ENCODE measurements at places on chromosomes 12 and 14. TPM values are rescaled to one million over a fixed set of nuclear protein-coding genes. Genes with fewer than 3 reads are reported as not detected.
A peak's percentile ranks its signal among the peaks of the same experiment; 100 is the strongest.

- H3K27me3 ChIP-seq: no peaks in the 10 kb centered on the region
- no peak overlapping the region for H3K4me3 ChIP-seq
- H3K27ac ChIP-seq: no peak overlapping the region
- no peak for DNase-seq
- H3K4me1 ChIP-seq: peaks cover 17% of the 10 kb centered on the region
- no peaks in the 10 kb centered on the region for H3K36me3 ChIP-seq
These were observed 3.5 kb upstream of the BDKRB1 start for GRCh38 chr14:96252323-96252998.

CAPZA3 gene
- total RNA-seq: 5.3 TPM

- H3K36me3 ChIP-seq: no peaks in the 10 kb centered on the region
- DNase-seq: no peak
These were observed 208.2 kb upstream of the FOXN3 start for GRCh38 chr14:89625244-89625713.

DNA sequence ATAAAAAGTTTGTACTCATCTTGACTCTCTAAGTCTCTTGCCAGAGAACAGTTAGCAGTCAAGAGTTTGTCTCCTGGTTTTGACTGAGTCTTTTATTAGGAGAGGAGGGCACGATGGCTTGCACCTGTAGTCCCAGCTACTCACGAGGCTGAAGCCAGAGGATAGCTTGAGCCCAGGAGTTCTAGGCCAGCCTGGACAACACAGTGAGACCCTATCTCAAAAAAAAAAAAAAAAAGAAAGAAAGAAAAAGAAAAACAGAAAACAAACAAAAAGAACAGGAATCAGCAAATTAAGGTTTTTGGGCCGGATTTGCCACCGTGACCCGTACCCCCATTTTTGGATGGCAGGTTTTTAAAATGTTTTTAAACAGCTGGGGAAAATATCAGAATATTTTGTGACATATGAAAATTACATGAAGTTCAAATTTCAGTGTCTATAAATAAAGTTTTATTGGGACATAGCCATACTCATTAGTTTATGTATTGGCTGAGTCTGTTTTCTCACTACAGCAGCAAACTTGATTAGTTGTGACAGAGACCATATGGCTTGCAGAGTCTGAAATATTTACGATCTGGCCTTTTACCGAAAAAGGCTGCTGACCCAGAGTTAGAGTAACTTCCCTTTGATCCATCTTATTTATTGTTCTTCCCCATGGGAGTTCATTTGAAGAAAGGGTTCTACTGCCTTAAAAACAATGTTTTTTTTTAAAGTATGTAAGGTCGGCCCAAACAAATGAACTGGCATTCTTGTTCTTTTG is 31.2 kb downstream of the VEZT start:
- H3K27ac ChIP-seq: no peak overlapping the region
- no peak for DNase-seq
- H3K27me3 ChIP-seq: no peaks in the 10 kb centered on the region
- H3K36me3 ChIP-seq: peaks cover 18% of the 10 kb centered on the region
- H3K4me1 ChIP-seq: peaks cover 21% of the 10 kb centered on the region

DNA sequence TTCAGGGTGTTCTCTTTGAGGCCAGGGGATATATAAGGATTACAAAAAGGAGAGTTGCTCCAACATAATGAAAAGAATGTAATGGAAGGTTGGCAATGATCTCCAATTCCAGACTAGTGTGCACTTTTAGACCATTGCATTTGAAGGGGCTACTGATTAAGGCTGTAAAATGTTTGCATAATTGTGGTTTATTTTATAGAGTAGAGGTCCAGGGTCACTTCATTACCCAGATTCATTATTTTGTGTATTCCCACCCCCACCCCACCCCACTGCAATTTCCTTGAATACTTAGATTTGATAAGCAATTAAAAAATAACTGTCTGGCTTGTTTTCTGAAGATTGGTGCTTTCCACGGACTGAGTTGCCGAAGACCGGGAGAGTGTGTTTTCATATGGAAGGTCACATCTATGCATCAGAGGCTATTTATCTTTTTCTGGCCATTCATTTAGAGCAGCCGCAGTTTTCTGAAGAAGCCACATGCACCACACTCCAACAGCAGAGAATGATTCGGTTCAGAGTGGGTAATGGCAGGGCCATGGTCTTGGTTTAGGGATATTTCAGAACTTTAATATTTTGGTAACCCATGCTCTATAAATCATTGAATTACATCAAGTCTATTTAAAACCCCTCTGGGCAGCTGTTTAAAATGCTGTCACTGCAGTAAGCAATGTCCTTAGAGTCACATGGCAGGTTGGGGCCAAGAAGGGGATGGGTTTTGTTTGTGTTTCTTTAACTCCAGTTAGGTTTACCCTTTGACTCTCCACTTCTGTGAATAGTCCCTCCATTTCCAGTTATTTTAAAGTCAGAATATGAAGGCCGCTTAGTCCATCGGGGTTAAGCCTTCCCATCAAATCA is 94.6 kb downstream of the TMEM30B start:
- no peak overlapping the region for H3K27ac ChIP-seq
- no peak for DNase-seq
- H3K36me3 ChIP-seq: no peaks in the 10 kb centered on the region

- H3K27me3 ChIP-seq: peaks cover 18% of the 10 kb centered on the region
- DNase-seq: no peak
- H3K27ac ChIP-seq: no peak overlapping the region
- no peaks in the 10 kb centered on the region for H3K4me1 ChIP-seq
- no peaks in the 10 kb centered on the region for H3K36me3 ChIP-seq
These were observed 23.5 kb downstream of the FAM222A start for GRCh38 chr12:109737126-109737525.

CCDC38 gene
- total RNA-seq: not detected

KRT81 gene
- total RNA-seq: 346 TPM

DNA sequence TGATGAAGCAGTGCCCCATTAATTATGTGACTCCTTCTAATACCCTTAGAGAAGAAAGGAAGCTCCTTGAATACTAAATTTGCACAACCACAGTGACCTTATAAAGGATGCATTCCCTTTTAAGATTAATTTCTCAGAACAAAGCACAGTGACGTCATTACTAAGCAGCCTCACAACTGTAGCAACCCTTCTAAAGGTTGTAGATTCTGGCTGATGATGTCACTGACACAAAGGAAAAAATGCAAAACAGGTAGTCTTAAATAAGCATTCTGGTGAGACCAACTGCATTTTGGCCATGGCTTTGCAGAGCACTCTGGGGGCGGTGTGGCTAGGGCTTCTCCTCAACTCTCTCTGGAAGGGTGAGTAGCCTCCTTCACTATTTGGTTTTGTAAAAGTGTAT is 38.4 kb upstream of the OR4E1 start:
- no peak overlapping the region for H3K27ac ChIP-seq
- H3K4me3 ChIP-seq: no peak overlapping the region
- no peak for DNase-seq
- H3K4me1 ChIP-seq: no peaks in the 10 kb centered on the region
- no peaks in the 10 kb centered on the region for H3K36me3 ChIP-seq
- no peaks in the 10 kb centered on the region for H3K27me3 ChIP-seq

SLCO1B3 gene
- not detected for total RNA-seq

GRCh38 chr12:43267818-43268217 is 284.2 kb downstream of the ADAMTS20 start:
- peaks cover 12% of the 10 kb centered on the region for H3K4me1 ChIP-seq
- no peak overlapping the region for H3K4me3 ChIP-seq
- H3K27me3 ChIP-seq: no peaks in the 10 kb centered on the region
- no peak overlapping the region for H3K27ac ChIP-seq

- no peak for DNase-seq
- H3K27ac ChIP-seq: peak overlapping the region; percentile 91
- peak overlapping the region; percentile 68 for H3K4me3 ChIP-seq
- H3K36me3 ChIP-seq: peaks cover 12% of the 10 kb centered on the region
- H3K4me1 ChIP-seq: peaks cover 27% of the 10 kb centered on the region
These were observed 604 bp upstream of the MAGOHB start for GRCh38 chr12:10614056-10614370.

- peaks cover 58% of the 10 kb centered on the region for H3K4me1 ChIP-seq
- H3K36me3 ChIP-seq: no peaks in the 10 kb centered on the region
- DNase-seq: peak; percentile 88
- H3K27me3 ChIP-seq: no peaks in the 10 kb centered on the region
- H3K4me3 ChIP-seq: peak overlapping the region; percentile 75
These were observed 717 bp downstream of the ORAI1 start for GRCh38 chr12:121626853-121627640.

DNA sequence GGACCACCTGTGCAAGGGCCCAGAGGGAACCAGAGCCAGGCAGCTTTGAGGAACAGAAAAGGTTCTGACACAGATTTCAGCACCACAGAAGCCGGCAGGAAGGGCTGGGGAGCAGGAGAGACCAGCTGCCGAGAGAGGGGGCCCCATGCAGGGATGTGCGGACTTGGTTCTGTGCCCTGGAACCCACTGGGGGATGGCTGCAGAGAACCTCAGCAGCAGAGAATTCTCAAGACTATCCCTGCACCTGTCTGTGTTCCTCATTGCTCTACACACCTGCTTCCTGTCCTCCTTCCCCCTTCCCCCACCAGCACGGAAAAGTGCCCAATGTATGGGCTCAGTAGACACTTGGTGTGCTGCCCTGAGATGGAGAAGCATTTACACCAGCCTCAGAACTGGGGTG is 3.2 kb downstream of the SERPINA9 start:
- H3K27ac ChIP-seq: no peak overlapping the region
- no peak overlapping the region for H3K4me3 ChIP-seq
- DNase-seq: peak; percentile 43
- no peaks in the 10 kb centered on the region for H3K4me1 ChIP-seq

TROAP gene
- total RNA-seq: 4.0 TPM

GRCh38 chr12:123149501-123150274 is 1.2 kb downstream of the PITPNM2 start:
- H3K4me3 ChIP-seq: peak overlapping the region; percentile 79
- peaks cover 29% of the 10 kb centered on the region for H3K4me1 ChIP-seq
- H3K36me3 ChIP-seq: no peaks in the 10 kb centered on the region
- peak; percentile 79 for DNase-seq
- peak overlapping the region; percentile 67 for H3K27ac ChIP-seq

CSRP2 gene
- total RNA-seq: 18.1 TPM

ZDHHC22 gene
- total RNA-seq: not detected

RHOJ gene
- total RNA-seq: 1.2 TPM

DNA sequence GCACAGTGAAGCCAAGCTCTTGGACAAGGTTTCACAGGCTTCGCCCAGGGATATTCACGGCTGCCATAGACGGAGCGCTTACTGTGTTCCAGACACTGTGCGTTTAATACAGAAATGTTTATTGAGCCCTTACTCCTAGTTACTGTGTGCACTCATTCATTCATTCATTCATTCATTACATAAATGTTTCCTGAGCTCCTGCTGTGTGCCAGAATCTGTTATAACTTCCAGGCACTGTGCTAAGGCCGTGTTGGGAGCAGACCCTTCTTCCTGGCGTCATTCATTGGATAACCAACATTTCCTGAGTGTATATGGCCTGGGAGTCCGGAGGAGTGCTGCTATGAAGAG is 760 bp upstream of the MED13L start:
- no peaks in the 10 kb centered on the region for H3K36me3 ChIP-seq
- peak overlapping the region; percentile 86 for H3K4me3 ChIP-seq
- peaks cover 30% of the 10 kb centered on the region for H3K4me1 ChIP-seq
- peak overlapping the region; percentile 99 for H3K27ac ChIP-seq
- no peak for DNase-seq
- H3K27me3 ChIP-seq: no peaks in the 10 kb centered on the region

DNA sequence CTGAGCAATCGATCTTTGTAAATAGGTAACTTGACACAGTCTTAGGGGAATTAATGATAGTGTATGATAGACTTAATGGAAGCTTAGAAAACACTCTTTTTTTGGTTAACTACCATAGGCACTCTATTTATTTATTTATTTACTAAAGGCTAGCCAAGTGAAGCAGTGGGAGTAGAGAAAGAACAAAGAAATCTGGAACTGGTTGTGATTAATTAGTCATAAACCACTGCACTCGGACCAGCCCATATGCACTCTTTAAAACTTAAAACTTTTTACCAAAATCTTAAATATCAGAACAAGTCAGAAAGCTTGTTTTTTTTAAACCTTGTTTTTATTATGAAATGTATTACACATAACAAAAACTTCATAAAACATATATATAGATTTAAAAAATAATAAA is 49.5 kb upstream of the SRP54 start:
- H3K4me3 ChIP-seq: no peak overlapping the region
- H3K36me3 ChIP-seq: no peaks in the 10 kb centered on the region
- H3K4me1 ChIP-seq: peaks cover 10% of the 10 kb centered on the region
- H3K27me3 ChIP-seq: no peaks in the 10 kb centered on the region
- DNase-seq: no peak

DNA sequence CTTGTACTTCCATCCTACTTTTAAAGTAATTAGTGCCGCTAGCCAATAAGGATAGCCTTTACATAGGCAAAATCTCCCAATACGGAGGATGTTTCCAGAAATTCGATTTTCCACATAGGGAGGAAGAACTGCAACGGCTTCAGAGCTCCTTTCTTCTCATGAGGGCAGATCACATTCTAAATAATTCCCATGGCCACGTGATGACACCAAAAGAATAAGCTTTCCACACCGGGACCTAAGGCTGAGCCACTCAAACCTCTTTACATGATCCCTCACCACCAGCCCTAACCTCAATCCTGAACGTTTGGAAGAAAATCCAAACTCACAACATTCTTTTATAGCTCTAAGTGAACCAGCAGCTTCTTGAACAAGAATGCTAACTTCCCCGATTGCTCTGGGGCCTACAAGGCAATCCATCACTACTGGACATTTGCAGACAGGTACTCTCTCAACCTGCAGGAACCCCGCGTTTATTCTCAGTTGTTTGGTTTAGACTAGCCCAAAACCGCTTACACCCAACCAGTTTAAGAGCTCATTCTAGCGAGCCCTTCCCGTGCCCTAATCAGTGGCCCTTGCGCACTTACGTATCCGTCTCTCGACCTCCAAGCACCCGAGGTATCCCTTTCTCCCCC is 884 bp downstream of the CAPRIN2 start:
- peaks cover 17% of the 10 kb centered on the region for H3K4me1 ChIP-seq
- H3K36me3 ChIP-seq: no peaks in the 10 kb centered on the region
- peak overlapping the region; percentile 73 for H3K4me3 ChIP-seq
- H3K27ac ChIP-seq: no peak overlapping the region

SIX1 gene
- total RNA-seq: 0.31 TPM

DNA sequence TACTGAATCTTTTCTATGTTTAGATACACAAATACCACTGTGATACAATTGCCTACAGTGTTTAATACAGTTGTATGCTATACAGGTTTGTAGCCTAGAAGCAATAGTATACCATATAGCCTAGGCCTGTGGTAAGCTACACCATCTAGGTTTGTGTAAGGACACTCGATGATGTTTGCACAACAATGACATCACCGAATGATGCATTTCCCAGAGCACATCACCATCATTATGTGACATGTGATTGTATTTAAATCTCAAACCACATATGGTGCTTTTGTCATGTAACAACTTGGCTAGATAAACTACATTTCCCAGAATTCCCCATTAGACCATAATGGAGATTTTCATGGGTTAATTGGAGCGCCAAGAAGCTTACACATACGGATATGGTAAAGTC is 128.4 kb upstream of the CPNE8 start:
- H3K27me3 ChIP-seq: peaks cover 3% of the 10 kb centered on the region
- H3K27ac ChIP-seq: no peak overlapping the region
- DNase-seq: no peak
- no peaks in the 10 kb centered on the region for H3K36me3 ChIP-seq

MIP gene
- total RNA-seq: not detected

C12orf42 gene
- not detected for total RNA-seq

HELB gene
- 2.0 TPM for total RNA-seq

Data from suprapubic skin (tissue), 4 donors.